ENCODE measurements at places on chromosomes 16 and 17.

GRCh38 chr17:81102352-81102751 is 63.0 kb upstream of the PVALEF start:
- DNase-seq: no peak

DNA sequence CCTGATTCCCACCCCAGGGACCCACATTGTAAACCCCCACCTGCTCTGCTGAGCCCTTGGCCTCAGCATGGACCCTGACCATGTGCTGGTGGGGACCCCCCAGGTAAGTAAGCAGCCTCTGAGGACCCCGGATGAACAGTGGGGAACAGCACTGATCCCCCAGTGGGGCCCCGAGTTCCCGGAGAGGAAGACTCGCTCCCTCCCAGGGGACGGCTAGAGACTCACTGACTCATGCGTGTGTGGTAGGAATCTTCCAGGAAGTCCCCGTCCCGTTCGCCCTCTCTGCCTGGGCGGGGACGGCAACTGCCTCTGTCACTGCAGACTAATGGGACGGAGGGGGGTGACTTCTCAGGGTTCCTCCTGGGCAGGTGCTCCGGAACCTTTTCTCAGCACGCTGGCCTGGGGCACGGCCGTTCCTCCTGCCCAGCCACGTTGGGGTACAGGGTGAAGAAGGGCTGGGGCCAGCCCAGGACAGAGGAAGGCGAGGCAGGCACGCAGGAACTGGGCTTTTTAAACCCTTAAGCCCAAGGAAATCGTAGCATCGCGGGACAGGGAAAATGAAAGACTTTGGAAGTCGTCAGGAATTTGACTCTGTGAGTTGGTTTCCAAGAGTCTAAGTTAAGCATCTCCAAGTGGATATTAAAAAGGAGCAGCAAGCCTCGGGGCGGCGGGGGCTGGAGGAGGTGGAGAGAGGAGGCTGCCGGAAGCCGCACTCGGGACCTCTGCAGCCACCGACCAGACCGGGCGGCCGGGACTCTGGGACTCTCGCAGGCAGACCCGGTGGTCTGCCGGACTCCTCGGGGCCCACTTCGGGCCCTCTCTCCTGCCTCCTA is 178.7 kb downstream of the SEC14L1 start:
- peak; percentile 37 for DNase-seq

GRCh38 chr16:3148256-3149192 is 13.7 kb downstream of the ZNF213 start:
- DNase-seq: no peak

DNA sequence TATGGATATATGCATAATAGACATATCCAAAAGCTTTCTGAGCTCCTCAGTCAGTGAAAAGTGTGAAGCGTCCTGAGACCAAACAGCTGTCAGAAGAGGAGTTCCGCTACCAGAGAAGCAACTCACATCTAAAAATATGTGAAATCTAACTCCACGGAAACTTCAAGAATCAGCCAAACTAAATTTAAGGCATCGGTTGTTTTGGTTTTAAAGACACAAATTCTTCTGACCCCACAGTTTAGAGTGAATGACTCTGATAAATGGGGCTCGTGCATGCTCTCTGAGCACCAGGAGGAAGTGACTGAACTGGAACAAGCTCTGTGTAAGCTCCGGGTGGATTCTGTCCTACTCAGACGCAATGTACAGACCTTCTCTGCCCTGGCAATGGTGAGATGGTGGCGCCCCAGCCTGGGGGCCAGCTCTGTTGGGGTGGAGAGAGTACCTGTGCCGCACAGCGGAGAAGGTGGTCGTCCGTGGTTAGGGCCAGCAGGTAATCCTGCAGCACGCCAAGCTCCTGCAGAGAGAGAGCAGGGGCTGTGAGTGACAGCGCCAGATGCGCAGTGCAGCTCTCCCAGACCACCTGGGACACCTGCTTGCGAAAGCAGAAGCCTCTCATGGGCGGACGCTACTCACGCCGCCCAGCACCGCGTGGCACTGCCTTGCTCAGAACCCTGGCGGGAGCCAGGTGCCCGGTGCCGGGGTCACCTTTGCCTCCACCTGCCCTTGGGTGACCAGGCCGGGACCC is 44.4 kb upstream of the ATP2A3 start:
- no peak for DNase-seq

DNA sequence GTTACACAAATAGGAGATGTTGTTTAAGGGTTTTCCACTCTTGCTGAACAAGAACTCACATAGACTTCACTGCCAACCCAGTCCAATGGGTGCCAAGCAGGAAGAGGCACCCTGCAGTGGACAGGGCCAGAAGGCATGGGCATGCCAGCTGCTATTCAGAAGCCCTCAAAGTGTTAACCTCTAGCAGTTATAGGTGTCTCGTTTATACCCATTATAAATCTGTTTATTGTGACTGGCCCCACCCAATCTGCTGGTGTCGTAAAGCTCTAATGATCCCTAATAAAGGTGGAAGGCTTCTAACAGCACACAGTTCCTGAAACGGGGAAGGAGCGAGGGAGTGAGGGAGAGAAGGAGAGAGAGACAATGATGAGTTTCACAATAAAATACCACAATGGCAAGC is 23.9 kb downstream of the HNF1B start:
- no peak for DNase-seq

- DNase-seq: no peak
Observed at GRCh38 chr16:77234611-77235010, 35.4 kb downstream of the SYCE1L start.

DNA sequence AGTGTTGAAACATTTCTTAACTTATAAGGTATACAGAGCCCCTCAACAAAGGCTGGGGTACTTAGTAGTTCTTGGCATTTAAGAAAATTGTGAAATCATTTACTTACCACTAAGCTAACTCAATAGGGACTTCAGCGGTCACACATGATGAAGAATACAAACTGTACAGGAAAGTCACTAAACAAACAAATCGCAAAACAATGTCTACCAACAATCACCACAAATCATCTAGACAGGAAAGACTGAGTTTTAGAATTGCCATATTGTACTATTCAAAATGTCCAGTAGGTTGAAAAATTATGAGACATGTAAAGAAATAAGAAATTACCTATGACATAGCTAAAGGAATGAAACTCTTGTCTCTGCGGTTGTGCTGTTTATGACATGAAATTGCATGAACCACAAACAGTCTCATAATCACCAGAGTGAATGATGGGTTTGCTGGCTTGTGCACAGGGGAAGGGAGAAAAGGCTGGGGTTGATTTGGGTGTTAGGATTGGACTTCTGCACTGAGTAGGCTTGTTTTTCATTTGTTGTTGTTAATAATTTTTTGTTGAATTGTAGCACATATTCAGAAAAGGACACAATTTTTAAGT is 441.1 kb upstream of the MON1B start:
- no peak for DNase-seq

- no peak for DNase-seq
Observed at GRCh38 chr17:17386094-17386800, 83.1 kb downstream of the NT5M start.
